Caki2 (cell line): ENCODE measurements at places on chromosomes 13 and 19.
A peak's percentile ranks its signal among the peaks of the same experiment; 100 is the strongest.

GRCh38 chr19:23203841-23204344 lies 46.3 kb downstream of the ZNF724 start:
- no peak for DNase-seq

GRCh38 chr19:494171-495080 lies 1.9 kb upstream of the MADCAM1 start:
- no peak for DNase-seq

- no peak for DNase-seq
Observed at GRCh38 chr13:48642061-48642460, 11.7 kb upstream of the CYSLTR2 start.

GRCh38 chr19:3313199-3313575 lies 53.2 kb upstream of the NFIC start:
- DNase-seq = no peak

- no peak for DNase-seq
Observed at GRCh38 chr13:32278426-32278825, 36.7 kb downstream of the ZAR1L start.

DNA sequence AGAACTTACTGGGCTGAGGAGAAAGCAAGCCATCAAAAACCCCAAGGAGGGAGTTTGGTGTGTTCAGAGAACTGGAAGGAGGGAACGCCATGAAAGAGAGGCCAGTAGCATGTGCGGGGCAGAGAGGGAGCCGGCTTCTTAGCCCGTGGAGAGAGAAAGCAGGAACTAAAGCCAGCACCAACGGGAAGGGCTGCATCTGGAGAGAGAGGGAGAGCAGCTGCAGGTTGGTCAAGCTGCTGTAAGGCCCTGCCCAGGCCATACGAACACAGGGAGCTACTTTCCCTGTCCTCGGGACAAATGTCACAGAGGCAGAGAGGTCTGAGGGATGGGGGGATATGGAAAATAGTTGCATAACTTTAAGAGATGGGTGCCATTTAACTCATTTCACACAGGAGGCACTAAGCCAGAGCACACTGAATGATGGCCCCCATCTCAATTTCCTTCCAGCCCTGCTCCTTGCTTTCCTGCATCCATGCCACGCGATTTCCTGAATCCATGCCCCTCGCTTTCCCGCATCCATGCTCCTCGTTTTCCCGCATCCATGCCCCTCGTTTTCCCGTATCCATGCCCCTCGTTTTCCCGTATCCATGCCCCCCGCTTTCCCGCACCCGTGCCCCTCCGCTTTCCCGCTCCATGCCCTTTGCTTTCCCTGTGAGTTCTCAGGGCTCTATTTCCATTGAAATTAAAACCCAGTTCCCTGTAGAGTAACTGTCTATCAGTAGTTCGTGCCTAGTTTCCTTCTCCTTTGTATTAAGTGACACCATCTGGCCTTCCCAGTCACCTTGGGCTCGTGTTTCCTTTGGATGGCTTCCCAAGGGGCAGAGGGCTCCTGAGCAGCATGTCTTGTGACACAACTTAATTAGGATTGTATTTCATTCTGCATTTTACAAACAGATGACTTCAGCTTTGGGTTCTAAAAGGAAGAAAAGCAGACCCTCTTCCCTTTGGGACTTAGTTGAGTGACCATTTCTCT lies 31.5 kb upstream of the TPT1 start:
- no peak for DNase-seq

DNA sequence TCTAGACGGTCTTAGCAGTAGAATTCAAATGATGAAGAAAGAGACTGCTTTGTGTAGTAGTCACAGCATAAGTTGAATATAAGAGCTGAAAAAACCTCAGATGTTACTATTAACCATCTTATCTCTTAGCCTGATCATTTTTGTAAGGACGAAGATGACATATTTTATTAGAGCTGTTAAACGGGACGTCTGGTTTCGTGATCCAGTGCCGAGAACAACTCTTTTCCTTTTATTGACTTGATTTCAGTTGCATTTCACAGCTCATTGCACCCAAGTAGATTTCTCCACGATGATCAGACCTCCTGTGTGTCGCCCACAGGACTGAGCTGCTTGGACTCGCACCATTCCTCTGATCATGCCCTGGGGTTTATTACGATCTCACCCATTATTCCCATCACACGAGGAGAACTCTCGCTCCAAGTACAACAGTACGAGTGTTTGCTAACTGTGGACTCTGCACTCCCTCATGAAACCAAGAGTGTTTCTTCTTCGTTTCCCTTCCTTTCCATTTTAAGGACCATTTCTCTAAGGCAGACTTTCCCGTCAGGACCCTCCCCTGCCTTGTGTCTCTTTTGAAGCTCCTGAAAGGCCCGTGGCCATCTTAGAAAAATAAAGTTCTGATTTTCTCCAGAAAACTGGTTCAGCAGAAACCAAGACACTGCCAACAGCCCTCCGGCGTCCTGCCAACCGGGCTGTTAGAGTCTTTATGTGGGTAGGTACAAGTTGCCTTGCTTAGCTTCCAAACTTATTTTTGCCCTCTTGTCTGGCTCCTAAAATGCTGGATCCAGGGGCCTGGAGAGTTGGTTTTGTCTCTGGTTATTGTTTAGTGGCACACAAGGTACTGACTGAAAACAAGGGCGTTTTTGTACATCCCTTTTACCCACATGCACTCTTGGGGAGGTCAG lies 48.2 kb upstream of the RNF113B start:
- DNase-seq = no peak

GRCh38 chr13:52599037-52599847 lies 43.0 kb upstream of the HNRNPA1L2 start:
- DNase-seq = no peak

DNA sequence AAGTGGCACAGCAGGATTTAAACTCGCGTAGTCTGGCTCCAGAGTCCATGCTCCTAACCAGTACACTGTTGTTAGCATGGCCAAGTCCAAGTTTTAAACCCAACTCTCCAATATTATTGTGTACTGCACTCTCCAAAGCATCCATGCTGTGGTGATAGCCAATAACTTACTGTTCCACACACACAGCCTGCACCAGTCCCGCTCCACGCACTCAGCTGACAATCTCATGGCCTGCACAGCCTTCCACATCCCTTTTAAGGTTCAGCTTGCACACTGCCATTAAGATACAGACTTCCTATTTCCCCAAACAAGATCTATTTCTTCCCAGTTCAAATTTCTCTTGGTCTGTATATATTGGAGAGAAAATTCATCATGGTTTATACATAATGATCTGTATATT lies 80.7 kb downstream of the LHFPL6 start:
- DNase-seq = no peak

- peak; percentile 99 for DNase-seq
Observed at GRCh38 chr19:40614622-40615411, 13.6 kb downstream of the LTBP4 start.

GRCh38 chr13:36059321-36059720 lies 71.9 kb downstream of the DCLK1 start:
- DNase-seq = no peak

DNA sequence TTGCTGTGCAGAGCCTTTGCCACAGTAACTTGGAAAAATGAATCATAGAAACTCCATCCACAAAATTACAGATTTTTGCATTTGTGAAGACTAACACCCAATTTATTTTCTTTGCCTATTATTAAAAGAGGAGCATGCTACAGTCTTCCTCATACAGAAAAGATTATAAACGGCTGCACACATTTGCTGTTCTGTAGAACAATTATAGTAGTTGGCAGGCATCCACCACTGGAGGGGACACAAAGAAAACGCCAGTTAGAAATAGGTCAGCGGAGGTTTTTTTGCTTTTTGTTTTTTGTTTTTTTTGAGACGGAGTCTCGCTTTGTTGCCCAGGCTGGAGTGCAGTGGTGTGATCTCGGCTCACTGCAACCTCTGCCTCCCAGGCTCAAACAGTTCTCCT lies 51.6 kb downstream of the SACS start:
- peak; percentile 41 for DNase-seq

DNA sequence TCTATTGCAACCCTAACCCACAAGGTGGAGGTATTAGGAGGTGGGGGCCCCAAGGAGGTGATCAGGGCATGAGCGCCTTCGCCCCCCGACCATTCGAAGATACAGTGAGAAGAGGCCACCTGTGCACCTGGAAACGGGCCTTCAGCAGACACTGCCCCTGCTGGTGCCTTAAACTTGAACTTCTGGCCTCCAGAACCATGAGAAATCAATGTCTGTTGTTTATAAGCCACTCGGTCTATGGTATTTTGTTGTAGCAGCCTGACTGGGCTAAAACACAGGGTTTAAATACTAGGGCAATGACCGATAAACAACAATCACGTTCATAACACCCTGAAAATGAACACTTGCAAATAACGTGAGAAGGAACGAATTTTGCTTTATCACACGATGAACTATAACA lies 85.2 kb upstream of the USP29 start:
- no peak for DNase-seq

GRCh38 chr13:106468207-106468606 lies 67.3 kb downstream of the EFNB2 start:
- DNase-seq = no peak

- no peak for DNase-seq
Observed at GRCh38 chr13:99608345-99608744, 107.1 kb downstream of the TM9SF2 start.

DNA sequence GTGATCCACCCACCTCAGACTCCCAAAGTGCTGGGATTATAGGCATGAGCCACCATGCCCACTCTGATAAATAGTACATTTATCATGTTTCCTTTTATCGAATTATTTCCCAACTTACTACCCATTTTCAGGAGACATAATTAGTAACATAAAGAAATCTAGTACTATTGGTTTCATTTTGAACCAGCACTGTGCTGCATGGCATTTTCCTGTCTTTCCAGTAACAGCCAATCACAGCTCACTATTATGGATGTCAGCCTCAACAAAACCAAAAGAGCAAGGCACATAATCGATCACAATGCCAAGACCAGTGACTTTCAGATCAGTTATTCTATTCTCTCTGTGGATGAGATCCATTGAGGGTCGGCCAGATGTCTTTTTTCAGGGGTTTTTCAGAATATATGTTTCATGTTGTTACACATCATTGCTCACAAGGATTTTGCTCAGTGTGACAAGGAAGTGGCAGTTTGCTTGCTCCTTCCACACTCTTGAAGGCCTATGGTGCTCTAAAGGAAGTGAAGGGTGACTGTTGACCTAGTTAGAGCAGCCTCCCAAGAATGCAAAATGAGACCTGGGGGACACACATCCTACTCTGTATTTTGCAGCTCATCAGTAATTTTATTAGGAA lies 233.4 kb downstream of the KCNRG start:
- peak; percentile 33 for DNase-seq

GRCh38 chr19:7738023-7738422 lies 6.1 kb upstream of the CLEC4G start:
- DNase-seq = no peak

DNA sequence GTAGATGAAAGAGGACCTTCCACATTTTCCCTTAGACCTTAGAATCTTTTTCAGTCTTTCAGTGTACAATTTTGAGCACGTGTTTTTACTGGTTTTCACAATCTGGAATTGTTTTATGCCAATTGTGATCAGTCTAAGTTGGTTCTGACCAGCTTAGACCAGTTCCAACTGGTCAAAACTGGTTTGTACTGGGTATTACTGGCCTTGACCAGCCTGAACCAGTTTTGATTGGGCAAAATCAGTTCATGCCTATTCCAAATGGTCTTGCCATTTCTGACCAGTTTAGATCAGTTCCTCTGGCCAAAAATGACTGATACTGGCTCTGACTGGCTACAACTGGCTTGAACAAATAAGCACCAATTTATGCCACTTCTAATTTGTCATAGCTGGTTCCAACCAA lies 36.4 kb downstream of the ZNF585A start:
- no peak for DNase-seq

- DNase-seq = no peak
Observed at GRCh38 chr13:104954210-104954609, 1581.3 kb downstream of the EFNB2 start.

DNA sequence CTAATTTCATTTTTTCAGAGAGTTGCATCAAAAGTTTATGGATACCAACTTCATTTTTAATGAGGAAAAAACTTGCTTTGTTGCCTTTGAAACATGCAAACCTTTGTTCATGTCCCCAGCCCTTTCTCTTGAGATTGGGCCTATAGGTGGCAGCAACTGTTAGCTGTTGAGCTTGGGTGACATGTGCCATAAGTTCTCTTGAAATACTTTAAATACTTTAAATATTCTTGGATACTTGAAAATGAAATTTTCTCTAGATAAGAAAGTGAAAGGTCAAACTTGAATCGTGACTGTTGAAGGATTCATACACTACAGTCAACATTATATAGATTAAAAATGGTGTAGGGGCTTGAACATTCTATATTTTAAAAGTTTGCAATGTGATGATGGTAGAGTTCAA lies 294.9 kb downstream of the NDFIP2 start:
- peak; percentile 44 for DNase-seq

DNA sequence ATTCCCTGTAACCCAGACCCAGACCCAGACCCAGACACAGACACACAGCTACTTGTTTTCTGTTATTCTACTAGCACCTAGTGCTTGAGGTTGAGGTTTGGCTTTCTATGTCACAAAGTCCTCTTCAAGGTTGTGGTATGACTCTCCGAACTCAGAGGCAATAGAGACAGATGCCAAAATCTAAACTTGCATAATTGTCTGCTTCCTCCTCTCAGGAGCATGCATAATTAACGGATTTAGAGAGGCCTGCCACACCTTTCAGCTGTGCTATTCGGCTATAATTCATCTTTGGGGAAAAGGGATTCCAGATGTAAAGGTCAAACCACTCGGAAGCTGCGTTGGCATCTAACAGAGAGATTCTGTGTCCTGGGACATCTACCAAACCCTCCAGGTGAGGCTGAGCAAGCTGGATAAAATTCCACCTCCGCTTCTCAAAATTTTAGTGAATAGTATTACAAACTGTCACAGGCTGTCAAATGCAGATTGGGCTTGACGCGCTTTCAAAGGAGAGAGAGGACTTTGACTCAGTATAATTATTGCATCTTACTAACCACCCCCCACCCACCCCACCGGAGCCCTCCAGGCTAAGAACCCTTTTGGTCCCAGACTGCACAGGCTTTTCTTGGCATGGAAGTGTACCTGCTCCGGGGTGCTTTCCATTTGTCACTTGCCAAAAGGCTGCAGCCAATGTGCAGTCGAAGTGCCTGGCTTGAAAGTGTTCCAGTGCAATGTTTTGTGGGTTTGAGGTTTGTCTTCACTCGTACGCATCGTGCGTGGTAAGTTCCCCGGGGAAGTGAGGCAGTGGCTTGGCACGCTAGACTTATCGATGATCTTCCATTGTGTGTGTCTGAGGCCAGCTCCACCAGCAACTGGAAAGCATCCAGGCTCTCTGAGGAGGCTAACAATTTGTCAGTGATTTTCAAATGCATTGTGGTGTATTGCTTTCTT lies 194.1 kb downstream of the TDRD3 start:
- no peak for DNase-seq
